ENCODE measurements at places on chromosomes 7 and 10. TPM values are rescaled to one million over a fixed set of nuclear protein-coding genes. Genes with fewer than 3 reads are reported as not detected.

DNA sequence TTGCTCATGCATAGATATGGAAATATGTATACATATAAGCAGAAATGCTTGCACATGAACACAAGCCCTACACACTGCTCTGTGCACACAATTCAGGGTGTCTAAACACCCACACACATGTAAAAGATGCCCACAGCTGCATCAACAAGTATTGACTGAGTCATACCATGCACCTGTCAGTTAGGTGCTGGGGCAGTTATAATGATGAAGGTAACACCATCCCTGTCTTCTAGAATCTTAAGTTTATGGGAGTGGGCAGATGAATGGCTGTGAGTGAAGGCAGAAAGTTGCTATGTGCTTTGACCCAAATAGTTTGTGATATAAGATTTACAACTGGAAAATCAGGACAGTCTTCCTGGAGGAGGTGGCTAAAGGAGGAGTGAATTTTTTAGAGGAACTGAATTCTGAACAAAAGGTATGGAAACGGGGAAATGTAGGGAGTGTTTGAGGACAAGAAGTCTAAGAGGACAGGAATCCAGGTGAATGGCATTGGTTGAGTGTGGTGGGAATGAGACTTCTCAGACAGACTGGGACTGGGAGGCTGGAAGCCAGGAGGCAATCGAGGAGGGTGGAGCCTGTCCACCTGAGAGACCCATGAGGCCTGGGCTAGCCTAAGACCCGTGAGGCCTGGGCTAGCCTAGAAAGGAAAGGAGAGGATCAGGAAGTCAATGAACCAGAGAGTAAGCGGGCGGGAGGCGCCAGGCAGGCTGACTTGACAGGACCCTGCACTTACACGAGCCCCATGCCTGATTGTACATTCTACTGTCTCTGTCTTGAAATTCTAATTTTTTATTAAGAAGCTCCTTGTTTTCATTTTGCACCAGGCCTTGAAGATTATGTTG, 20.7 kb downstream of the POLL start:
- peak; percentile 46 for DNase-seq

GRCh38 chr7:43769791-43770465, 11.4 kb downstream of the BLVRA start:
- no peak for DNase-seq

DNA sequence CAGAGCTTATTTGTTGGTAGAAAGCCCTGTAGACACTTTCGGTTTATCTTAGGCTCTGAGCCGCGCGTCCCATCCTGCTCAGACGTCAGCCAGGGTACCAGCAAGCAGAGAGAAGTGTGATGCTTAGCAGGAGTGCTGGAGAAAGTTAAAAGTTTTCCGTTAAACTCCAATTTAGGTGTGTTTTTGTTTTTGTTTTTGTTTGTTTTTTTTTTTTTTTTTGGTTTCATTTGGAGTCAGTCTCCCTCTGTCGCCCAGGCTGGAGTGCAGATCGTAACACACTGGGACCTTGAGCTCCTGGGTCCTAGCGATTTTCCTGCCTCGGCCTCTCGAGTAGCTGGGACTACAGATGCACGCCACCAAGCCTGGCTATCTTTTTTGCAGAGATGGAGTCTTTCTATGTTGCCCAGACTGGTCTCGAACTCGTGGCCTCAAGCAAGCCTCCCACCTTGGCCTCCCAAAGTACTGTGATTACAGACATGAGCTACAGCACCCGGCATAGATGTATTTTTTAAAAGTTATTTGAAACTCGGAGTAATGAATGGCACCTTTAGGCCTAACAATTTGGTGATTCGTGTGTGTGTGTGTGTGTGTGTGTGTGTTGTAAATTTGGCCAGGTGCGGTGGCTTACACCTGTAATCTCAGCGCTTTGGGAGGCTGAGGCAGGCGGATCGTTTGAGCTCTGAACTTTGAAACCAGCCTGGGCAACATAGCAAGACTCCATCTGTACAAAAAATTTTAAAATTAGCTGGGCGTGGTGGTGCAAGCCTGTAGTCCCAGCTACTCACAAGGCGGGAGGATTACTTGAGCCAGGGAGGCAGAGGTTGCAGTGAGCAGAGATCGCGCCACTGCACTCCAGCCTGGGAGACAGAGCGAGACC, 1.3 kb upstream of the HIP1 start:
- no peak for DNase-seq

ZNF853 gene
- 8.7 TPM for total RNA-seq

ASB15 gene
- total RNA-seq = not detected

DNA sequence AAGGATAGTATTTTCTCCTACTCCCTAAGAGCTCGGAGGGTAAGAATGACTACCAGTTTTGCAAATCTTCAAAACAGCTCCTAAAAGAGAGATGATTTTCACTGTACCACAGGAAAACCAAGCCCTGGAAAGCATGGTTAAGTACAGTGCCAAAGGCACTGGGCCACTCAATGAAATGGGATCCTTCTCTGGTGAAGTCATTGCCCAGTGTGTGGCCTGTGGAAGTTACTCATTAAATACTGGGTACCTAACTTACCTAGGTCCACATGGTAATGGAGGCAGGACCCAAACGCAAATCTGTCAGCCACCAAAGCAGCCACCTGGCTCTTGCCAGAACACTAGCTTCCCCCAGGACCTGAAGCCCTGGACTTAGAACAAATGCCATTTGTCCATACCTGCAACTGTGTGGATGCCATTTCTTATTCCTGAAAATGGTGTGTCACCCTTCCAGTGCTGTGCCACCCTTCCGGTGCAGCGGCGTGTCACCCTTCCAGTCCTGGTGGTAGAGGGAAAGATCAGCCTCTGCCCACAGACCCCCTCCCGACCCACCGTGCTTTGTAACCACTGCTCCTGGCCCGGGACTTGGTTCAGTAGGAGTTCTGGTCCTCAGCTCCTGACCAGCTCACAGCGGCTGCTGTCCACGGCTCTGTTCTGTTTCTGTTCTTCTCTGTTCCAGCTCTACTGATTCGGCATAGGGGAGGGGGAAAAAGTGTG, 659.2 kb downstream of the SDK1 start:
- DNase-seq = no peak

GRCh38 chr7:2211926-2212325, 20.8 kb downstream of the MAD1L1 start:
- DNase-seq = no peak

GRCh38 chr7:140294454-140294853, 103.9 kb downstream of the SLC37A3 start:
- DNase-seq = no peak

DNA sequence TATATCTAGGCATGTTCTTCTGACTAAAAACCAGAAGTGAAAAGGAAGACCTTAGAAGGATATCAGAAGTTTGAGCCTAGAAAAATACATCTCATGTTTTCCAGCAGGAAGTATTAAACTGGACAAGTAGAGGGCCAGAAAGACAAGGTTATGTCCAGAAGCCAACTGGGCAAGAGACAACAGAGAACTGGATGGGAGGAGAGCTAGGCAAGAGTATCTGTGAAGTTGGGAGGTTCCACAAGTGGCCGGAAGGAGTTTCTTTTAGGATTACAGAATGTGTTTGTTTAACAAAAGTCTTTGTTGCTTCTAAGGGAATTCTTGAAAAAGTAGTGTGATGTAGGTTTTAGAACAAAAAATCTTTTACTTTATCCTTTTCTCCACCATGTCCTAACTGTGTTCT, 86.4 kb downstream of the CYP26A1 start:
- DNase-seq = no peak

GRCh38 chr7:2523461-2523936, 3.9 kb downstream of the LFNG start:
- DNase-seq = no peak

- no peak for DNase-seq
Measured at GRCh38 chr7:4151926-4152549, 530.1 kb upstream of the FOXK1 start.

DNA sequence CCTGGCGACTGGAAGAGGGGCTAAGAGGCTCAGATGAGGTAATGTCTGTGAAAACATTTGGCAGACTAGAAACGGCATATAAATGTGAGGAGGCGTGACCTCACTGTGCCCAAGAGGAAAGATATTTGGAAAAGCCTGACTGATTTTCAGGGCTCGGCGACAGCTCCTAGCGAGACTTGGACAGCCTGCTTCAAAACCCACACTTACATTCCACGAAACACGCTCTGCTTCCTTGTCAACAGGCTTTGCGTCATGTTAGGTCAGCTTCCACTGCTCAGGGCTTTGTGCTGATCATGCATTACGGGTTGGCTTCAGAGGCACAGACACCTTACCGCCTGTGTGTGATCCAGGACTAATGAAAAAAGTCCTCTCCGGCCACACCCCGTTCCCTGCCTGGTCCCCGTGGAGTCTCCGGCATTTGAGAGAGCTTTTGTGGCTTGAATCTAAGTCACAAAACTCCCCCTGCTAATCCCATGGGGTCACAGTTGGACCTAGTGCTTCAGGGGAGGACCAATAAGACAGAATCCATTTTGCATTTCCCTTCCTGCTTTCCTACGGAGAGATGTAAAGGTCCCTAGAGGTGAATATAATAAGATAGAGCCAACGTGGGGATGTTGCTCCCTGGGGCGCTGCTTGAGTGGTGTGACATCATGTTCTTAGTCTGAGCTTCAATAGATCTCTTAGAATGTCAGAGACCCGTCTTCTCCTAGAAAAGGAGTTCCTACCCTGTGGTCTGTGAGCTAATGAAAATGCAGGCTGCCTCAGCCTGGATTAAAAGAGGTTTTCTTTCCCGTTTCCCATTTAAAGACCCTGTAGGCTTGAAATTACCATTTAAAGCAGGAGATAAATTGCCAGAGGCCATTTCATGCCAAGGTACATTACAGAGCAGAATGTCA, 25.5 kb downstream of the FGFBP3 start:
- DNase-seq = no peak

DNA sequence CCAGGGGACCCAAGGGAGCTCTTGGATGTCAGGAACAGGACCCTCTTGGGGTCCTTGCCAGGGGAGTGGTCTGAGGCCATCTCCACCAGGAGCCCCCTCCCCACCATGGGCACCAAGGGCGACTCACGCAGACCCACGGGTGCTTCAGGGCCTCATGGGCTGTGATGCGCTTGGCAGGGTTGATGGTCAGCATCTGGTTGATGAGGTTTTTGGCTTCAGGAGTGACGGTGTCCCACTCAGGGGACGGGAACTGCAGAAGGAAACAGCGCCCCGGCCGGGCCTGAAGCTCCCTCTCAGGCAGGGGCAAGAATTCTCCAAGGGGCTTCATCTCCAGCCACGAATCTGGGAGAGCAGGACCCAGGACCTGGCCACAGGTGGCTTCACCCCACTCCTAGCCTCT, 41.3 kb downstream of the YKT6 start:
- DNase-seq = no peak

- DNase-seq = no peak
Measured at GRCh38 chr10:131469551-131469950, 158.0 kb upstream of the TCERG1L start.

HABP2 gene
- not detected for total RNA-seq

DNA sequence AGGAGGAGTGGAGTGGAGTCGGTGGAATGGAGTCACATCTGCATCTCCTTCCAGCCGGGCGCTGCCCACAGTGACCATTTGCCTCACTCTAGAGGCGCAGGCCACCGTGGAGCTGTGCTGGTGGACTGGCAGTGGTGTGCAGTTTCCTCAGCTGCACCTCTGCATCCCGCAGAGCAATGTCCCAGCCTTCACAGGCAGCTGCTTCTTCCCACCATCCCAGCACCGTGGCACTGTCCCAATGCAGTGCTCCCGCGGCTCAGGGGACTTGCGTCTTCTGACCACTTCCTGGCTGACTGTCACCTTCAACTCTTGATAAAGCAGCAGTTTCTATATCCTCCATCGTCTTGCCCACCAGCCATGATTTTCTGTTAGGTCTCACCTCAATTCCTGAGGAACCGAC, 90.3 kb upstream of the SFMBT2 start:
- DNase-seq = no peak

EFCAB10 gene
- not detected for total RNA-seq

- DNase-seq = no peak
Measured at GRCh38 chr7:29398011-29398410, 165.6 kb upstream of the PRR15 start.

GRCh38 chr10:52895059-52895458, 122.5 kb upstream of the MBL2 start:
- no peak for DNase-seq

Measured in sciatic nerve (tissue), 2 donors.